ENCODE measurements at places on chromosomes 4 and X.

DNA sequence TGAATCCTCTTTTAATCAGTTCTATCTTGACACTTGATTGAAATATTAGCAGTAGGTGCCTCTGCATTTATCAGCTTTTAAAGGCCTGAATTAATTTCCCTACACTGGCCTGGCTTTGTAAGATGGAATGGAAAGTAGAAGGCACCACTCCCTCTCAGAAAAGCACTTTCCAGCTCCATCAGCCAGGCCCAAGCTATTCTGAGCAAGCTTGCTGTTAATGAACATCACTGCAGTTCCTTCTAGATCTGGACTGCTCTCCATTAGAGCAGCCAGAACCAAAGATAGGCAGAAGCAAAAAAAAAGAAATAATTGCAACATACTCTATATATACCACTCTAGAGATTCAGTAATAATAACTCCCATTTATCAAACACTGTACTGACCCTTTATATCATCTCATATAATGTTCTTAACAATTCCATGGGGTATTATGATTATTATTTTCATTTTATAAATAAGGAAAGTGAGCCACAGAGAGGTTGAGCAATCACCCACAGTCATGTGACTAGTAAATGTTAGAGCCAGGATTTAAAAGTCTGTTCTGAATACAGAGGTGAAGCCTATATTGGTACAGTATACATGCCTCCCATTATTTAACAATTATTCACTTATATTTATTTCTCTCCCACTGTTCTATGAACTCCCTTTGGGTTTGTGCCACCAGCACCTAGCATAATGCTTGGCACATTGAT, 39.4 kb upstream of the GPC3 start:
- no peak for DNase-seq

- no peak for DNase-seq
These were observed 49.2 kb upstream of the DDX53 start for GRCh38 chrX:22950269-22951266.

DNA sequence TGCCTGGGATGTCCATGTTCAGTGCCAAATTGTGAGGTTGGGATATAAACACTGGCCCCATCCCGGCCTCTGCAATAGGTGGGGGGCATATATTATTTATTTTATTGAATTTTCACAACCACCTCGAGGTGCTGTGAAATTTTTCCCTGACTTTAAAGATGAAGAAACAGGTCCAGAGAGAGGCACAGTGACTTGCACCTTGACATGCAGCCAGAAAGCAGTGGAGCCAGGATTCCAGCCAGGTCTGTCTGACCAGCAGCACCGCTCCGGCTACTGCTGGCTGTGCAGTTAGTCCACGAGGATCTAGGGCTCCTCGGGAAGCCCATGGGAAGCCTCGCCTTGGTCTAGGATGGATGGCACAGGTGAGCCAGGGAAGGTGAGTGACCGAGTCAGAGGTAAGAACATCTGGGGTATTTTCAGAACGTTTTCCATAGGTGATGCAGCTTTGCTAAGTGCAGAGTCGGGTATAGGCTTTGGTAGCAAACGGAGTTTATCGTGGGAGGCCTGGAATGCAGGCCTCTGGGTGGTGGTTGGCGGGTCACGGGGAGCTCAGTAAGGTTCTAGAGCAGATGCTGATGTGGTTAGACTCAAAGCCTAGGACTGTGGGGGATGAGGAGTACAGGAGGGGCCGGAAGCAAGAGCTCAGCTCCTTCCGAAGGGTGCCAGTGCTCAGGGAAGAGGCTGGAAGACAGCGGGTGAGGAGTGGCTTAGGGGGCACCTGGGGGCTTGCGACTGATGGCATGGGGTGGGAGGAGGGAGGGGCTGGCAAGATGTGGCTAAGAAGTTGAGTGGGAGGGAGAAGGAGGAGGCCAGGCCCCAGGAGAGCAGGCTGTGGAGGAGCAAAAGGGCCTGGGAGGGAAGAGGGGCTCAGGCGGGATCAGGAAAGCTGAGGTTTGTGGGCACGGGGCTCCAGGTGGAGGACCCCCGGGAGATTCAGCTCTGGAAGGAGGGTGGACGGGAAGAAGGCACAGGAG, 107.7 kb upstream of the LRPAP1 start:
- DNase-seq, result no peak

- no peak for DNase-seq
These were observed 34.6 kb downstream of the NBDY start for GRCh38 chrX:56763556-56764152.

DNA sequence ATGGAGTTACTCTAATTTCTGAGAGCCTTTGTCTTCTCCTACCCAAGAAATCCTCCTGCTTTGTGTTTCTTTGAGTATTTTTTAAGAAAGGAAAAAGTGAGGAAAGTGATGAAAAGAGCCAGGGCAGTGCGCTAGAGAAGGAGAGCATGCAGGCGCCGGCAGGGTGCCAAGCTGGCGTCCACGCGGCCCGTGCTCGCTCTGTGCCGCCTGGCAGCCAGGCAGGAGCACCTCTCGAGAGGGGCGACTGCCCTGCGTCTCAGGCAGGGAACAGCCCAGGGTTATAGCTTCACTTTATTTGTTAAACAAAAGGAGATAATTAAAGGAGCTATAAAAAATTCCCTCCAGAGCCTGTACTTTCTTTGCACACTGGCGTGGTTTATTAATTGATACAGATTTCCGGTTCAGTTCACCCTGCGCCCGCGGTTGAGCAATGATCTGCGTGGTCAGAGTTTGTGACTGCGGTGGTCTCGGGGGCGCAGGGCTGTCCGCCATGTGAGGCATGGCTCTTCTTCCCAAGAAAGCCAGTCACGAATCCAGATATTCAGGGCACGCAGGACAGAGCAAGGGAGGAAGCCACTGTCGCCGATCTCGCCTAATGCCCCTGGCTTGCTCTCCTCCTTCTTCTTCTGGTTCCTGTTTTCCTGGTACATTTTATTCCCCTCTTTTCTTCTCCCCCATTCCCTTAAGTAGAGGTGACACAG, 110.8 kb upstream of the PAQR3 start:
- DNase-seq, result no peak

DNA sequence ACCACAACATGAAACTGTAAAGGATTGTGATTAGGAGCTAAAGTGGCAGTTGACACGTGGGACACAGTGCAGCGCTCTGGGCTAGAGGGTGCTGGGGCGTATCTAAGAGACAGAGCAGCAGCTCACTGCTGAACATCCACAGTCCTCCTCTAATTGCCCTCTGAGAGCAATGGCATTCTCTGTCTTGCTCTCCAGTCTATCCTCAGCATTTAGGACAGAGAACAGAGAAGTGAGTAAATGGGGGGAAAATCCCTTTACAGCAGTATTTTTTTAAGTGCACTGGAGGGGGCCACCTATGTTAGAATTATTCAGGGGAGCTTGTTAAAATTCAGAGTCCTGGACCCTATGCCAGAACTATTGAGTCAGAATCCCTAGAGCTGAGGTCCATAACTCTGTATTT, 4.2 kb upstream of the TMEM154 start:
- DNase-seq, result no peak

GRCh38 chr4:74418063-74418670, 26.8 kb upstream of the AREG start:
- no peak for DNase-seq

- DNase-seq, result no peak
These were observed 148.5 kb upstream of the PJA1 start for GRCh38 chrX:69313617-69314290.

DNA sequence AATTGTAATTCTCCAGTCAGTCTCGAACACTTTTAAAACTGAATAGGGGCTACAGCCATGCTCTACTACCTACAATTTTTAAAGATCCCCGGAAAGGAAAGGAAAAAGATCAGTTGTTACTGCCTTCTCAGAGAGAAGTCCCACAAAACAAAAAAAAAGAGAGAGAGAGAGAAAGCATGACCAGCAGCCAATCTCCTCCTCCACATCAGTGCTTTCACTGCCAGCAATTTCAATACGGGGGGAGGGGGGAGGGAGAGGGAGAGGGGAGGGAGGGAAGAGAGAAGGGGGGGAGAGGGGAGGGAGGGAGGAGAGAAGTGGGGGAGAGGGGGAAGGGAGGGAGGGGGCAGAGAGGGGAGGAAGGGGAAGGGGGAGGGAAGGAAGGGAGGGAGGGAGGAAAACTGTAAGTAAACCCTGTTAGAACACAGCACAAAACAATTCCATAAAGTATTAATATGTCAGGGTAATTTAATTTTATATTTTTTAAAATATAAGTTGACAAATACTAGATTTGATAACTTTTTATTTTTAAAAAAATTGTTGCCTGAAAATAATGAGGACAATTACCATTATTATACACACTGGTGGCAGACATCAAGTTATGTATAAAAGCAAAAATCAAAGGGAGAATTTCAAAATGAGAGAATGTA, 108.0 kb downstream of the LRBA start:
- DNase-seq, result no peak

Measured in DND-41 (cell line).